NCI-H187 (cell line): ENCODE measurements at places on chromosomes 7 and 10.

GRCh38 chr7:103100348-103100747 lies 25.4 kb downstream of the ARMC10 start:
- DNase-seq: no peak

GRCh38 chr7:112437072-112437471 lies 13.2 kb upstream of the IFRD1 start:
- DNase-seq: no peak

DNA sequence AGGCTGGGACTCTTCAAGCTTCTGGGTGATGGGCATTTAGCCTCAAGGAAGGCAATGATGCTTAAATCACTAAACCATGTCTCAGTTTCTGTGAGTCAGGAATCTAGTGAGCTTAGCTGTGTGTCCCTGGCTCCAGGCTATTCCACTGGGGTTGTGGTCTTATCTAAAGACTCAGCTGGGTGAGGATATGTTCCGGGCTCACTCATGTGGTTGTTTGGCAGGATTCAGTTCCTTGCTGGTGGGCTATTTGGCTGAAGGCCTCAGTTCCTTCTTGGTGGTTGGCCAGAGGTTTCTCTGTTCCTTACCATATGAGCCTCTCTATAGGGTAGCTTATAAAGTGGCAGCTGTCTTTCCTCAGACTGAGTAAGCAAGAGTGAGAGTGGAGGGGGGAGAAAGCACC lies 12.0 kb downstream of the EVX1 start:
- no peak for DNase-seq

DNA sequence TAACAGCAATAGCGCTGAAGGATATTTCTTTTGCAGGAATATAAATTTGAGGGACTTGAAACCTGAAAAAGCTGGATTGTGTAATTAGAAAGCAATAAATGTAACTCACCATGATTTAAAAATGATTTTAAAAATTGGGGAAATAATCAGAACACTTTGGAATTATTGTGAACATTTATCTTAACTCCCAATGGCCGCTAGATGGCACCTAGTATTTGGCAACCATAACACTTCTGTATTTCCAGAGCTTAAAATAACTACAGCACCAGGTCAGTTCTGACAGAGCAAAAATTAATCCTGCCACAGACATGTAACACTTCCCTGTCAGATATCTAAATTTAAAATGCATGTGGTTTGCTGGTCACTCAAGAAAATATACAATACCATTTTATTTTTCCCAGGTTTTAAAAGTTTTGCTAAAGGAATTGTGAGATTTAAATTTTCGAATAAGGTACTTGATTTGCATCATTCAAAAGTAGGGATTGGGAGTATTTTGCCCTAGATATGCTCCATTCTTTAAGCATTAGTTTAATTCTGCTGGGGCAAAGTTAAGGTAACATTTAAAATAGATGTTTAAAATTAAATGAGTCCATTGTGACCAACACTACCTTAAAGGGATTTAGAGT lies 144.5 kb downstream of the PPP1R3A start:
- no peak for DNase-seq

DNA sequence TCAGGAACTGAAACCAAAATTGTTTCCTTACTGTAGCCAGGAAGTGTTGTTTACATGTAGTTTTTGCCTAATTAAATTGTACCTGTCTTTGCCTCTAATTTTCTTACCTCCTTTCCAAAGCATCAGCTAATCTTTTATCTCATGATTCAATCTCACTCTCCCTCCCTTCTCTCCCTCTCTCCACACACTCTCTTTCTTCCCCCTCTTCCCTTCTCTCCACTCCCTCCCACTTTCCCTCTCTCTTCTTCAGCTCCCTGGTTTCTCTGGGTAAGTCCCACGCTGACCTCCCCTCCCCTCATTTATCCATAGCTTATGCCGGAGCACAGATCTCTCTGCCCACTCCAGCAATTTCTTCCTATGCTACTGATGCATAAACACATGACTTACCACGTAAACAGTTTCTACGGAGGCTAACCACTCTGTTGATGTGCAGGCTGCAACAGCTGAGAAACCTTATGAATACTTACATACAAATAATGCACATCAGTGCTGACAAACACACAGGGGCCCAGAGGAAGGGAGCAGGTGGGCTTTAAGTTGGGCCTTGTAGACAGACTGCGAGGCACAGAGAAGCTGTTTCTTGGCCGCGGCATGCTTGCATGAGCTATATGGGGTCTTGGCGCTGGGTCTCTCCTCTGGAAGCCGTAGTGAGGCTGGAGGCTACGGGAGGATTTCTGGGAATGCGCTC lies 174.4 kb upstream of the PLXNA4 start:
- DNase-seq: no peak

- no peak for DNase-seq
Measured at GRCh38 chr10:36676321-36676720, 449.1 kb upstream of the ANKRD30A start.

GRCh38 chr7:3928727-3929515 lies 627.9 kb downstream of the SDK1 start:
- DNase-seq: no peak

- no peak for DNase-seq
Measured at GRCh38 chr7:35729061-35729783, 34.3 kb upstream of the HERPUD2 start.

GRCh38 chr7:68474661-68475216 lies 1123.5 kb upstream of the AUTS2 start:
- DNase-seq: no peak

GRCh38 chr10:67668448-67668847 lies 27.5 kb downstream of the CTNNA3 start:
- no peak for DNase-seq

DNA sequence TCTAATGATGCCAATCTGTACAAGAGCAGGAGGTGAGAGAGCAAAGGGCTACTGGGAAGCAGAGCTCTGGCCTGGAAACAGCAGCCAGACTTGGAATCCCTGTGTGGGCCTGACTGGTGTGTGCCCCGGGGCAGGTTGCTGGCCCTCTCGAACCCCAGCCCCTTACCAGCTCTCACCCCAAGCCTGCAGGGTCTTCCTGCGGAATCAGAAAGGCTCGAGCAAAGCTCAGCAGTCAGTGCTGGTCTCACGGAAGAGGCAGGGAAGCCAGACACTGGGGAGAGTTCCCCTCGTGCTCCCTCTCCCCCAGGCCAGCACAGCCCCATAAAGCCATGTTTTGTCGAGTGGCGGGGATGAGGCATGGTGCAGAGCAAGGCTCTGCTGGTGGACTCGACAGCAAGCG lies 50.1 kb downstream of the POLR3A start:
- DNase-seq: no peak
